ENCODE measurements at places on chromosomes 5 and 9. TPM values are rescaled to one million over a fixed set of nuclear protein-coding genes. Genes with fewer than 3 reads are reported as not detected.

The CTXN3 gene
- not detected for total RNA-seq

The FRMPD1 gene
- not detected for total RNA-seq

The ADAMTS13 gene
- 1.5 TPM for total RNA-seq

The IL33 gene
- not detected for total RNA-seq

The TAF11L5 gene
- not detected for total RNA-seq

GRCh38 chr9:12719431-12719830 is 26.2 kb downstream of the TYRP1 start:
- H3K27me3 ChIP-seq = no peaks in the 10 kb centered on the region
- H3K4me3 ChIP-seq = no peak overlapping the region
- DNase-seq = no peak
- H3K36me3 ChIP-seq = no peaks in the 10 kb centered on the region
- no peak overlapping the region for H3K27ac ChIP-seq

- no peaks in the 10 kb centered on the region for H3K4me1 ChIP-seq
- H3K27ac ChIP-seq = no peak overlapping the region
- DNase-seq = no peak
- no peaks in the 10 kb centered on the region for H3K36me3 ChIP-seq
- no peaks in the 10 kb centered on the region for H3K27me3 ChIP-seq
Observed at GRCh38 chr5:91151947-91152346, 231.2 kb downstream of the ARRDC3 start.

DNA sequence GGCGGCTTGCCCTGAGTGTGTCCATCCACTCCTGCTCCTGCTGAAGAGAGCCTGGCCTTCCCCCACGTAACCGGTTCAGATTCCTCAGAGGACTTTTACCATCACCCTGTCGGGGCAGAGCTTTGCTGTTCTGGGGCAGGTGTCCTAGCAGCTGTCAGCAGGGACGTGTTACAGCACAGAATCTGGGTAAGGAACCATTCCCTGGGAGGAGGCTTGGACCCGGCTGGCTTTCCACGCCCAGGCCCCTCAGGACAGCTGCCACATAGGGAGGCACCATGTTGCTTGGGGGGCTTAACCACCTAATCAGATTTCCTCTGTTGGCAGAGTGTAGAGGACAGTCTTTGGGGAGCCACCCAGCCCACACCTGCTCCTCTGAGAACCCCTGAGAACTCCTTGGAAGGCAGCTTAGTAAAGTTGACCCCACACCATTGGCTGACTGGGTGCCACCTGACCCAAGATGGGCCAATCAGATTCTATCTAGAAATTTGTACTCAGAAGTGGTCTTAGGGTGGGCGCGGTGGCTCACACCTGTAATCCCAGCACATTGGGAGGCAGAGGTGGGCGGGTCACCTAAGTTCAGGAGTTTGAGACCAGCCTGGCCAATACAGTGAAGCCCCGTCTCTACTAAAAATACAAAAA is 23.3 kb upstream of the EEIG1 start:
- no peak overlapping the region for H3K27ac ChIP-seq
- no peaks in the 10 kb centered on the region for H3K36me3 ChIP-seq
- no peak for DNase-seq
- H3K4me3 ChIP-seq = no peak overlapping the region
- no peaks in the 10 kb centered on the region for H3K27me3 ChIP-seq

GRCh38 chr5:62737766-62738165 is 159.1 kb downstream of the LRRC70 start:
- no peak overlapping the region for H3K4me3 ChIP-seq
- H3K36me3 ChIP-seq = no peaks in the 10 kb centered on the region
- H3K27me3 ChIP-seq = no peaks in the 10 kb centered on the region
- DNase-seq = no peak
- no peaks in the 10 kb centered on the region for H3K4me1 ChIP-seq

GRCh38 chr5:13814301-13814700 is 130.2 kb downstream of the DNAH5 start:
- DNase-seq = no peak
- H3K36me3 ChIP-seq = no peaks in the 10 kb centered on the region
- no peak overlapping the region for H3K4me3 ChIP-seq
- no peaks in the 10 kb centered on the region for H3K27me3 ChIP-seq
- no peaks in the 10 kb centered on the region for H3K4me1 ChIP-seq
- H3K27ac ChIP-seq = no peak overlapping the region

- no peaks in the 10 kb centered on the region for H3K4me1 ChIP-seq
- H3K27ac ChIP-seq = no peak overlapping the region
- no peak overlapping the region for H3K4me3 ChIP-seq
- no peak for DNase-seq
- no peaks in the 10 kb centered on the region for H3K36me3 ChIP-seq
Observed at GRCh38 chr5:26326153-26326759, 712.1 kb downstream of the CDH9 start.

DNA sequence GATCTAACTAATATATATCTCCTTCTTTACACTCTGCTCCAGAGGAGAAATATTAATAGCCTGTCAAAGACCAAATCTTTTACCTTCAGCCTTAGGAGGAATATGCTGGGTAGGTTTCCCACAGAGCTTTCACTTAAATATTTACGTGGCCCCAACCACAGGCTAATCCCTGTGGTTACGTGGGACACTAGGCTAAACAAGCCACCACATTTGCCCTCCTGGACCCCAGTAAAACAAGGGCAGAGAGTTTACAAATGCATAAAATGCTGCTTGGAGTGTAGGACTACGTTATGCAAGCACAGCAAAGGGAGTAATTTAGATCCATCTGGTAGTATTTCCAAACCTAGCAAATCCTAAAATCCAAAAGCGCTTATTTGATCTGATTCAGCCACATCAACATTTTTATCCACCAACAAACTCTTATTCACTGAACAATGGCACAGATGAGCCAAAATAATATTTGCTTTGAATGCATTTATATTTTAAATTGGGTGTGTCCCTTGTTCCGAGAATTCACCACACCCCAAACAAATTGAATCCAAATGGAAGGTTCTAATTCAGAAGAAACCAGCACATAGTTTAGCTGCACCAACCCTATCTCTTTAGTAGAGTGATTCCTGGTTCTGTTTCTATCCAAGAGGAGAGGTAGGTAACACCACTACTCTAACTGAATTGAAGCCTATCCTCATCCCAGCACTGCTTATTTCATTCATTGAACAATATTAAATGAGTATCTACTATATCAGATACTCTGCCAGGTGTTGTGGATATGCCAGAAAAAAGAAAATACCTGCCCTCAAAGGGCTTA is 179.0 kb downstream of the TSSK1B start:
- no peaks in the 10 kb centered on the region for H3K27me3 ChIP-seq
- H3K27ac ChIP-seq = no peak overlapping the region
- no peak for DNase-seq
- no peaks in the 10 kb centered on the region for H3K4me1 ChIP-seq
- no peaks in the 10 kb centered on the region for H3K36me3 ChIP-seq
- no peak overlapping the region for H3K4me3 ChIP-seq

DNA sequence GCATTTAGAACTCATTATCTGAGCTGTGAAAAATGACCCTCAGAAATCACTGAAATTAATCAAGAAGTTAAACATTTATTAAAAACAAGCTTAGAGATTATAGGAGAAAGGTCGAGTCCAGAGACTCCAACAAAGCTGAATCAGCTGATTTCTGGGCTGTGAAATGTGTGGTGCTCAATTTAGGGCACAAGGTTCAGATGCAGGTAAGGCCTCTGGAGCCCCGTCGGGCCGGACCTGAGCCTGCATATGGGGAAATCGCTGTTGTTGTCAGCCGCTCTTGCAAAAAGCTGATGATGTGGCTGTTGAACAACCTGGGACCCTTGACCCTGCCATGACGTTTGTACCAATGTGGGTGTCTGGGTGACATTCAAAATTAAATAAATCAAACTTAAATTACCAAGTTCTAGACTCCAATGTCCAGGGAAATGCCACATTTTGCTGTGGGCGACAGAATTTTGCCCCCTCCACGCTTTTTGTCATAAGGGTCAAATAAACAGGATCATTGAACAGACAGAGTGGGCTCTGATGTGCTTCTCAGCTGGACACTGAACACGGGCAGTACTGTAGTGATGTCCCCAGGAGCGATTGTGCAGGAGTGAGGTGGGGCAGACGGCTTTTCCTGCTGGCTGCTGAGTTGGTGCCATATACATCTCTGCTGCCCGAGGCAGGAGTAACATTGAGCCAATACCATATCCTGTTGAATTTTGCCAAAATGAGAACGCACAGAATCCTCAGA is 27.2 kb upstream of the FBP1 start:
- H3K27me3 ChIP-seq = peaks cover 4% of the 10 kb centered on the region
- no peak for DNase-seq
- H3K36me3 ChIP-seq = no peaks in the 10 kb centered on the region
- H3K4me3 ChIP-seq = no peak overlapping the region
- H3K27ac ChIP-seq = no peak overlapping the region

All from CD4-positive, alpha-beta memory T cell (primary cell).